Stimulated activated CD8-positive, alpha-beta memory T cell treated with anti-CD3 and anti-CD28 coated beads, Interleukin-15, amount 100 ng/mL, for 1 hour (primary cell): ENCODE measurements at places on chromosomes 1 and 21.

DNA sequence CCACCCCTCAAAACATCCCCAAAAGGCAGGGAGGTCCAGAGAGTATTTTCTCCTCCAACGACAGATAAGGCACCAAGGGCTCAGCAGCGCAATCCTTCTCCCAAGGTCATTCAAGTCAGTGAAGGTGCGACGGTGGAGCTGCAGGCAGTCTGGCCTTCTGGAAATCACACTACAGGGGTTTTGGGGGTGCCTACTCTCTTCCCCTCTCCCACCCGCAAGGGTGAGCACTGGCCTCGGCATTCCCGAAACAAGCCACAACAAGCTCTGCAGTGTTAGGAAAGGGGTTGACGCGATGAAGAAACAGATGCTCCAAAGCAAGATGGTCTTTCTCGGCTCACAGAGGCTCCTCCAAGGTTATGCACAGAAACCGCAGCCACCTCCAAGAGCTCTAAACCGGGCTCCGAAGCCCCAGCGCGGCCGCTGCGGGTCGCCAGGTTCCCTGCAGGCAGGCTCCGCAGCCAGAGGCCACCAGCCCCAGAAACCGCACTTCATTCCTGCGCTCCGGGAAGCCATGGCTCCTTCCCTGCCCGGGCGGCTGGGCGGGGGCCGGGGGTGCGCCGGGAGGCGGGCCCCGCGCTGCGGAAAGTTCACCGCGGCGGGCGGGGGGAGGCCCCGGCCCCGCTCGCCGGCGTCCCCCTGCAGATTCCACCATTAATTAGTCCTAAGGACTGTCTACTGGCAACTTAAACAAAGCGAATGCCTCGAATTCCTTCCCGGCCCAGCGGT is 1.1 kb downstream of the LUZP1 start:
- no peak for DNase-seq

GRCh38 chr1:176876966-176877515 is 287.5 kb downstream of the ASTN1 start:
- no peak for DNase-seq

- DNase-seq = no peak
Measured at GRCh38 chr1:185239861-185240260, 77.2 kb downstream of the IVNS1ABP start.

GRCh38 chr21:44920694-44921604 is at the start of gene ITGB2:
ITGB2 (minus strand) TSS chr21:44920899; CDS start chr21:44910782, 10,117 bp downstream.
- DNase-seq = no peak

DNA sequence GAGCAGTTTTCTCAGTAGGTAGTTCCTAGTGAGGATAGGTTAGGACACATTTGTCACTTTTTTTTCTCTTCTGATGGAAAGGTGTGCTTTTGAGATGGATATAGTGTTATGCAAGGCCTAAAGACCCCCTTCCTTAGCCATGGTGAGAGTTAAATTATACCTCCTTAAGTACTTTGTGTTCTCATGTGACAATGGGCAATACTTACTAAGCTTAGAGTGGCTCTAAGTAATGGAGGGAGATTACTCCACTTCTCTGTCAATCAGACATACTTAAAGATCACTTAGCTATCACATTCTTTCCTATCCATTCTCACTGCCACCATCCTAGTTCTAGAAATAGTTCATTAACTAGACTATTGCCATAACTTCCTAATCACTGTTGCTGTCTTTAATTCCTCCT is 265.6 kb downstream of the PBX1 start:
- no peak for DNase-seq

DNA sequence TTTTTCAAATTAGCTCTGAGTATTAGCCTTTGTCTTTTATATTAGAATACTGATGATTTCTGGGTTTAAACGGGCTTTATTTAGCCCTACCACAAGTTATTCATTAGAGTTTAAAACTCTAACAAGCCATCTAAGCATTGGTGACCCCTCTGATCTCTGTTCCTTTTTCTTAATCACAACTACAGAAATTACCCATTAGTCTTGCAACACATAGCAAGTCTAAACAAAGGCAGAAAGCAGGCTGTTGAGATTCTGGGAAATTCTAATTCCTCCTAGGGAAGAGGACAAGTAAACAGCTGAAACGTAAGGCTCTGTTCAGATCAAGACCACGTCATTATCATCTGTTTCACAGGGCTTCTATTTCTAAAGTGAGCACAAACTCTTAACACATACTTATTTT is 491.2 kb upstream of the ZRANB2 start:
- no peak for DNase-seq

DNA sequence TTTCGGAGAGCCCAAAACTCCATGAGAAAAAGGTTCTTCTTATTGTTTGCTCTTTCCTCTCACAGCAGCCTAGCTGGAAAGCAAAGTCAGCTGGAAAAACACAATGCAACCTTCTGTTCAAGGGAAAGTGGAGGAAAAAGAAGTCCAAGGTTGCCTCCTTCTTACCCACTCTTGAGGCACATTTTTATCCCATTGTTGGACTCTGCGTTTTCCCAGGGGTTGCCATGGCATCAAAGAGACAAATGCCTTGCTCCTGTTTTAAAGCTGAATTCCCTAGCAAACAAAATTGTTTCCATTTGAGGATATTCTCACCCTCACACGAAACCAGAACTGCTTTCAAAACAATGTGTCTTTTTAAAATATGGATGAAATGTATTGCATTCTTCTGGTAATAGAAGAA is 45.1 kb upstream of the PALMD start:
- no peak for DNase-seq
